ENCODE measurements at places on chromosomes 1 and 21. TPM values are rescaled to one million over a fixed set of nuclear protein-coding genes. Genes with fewer than 3 reads are reported as not detected.

DNA sequence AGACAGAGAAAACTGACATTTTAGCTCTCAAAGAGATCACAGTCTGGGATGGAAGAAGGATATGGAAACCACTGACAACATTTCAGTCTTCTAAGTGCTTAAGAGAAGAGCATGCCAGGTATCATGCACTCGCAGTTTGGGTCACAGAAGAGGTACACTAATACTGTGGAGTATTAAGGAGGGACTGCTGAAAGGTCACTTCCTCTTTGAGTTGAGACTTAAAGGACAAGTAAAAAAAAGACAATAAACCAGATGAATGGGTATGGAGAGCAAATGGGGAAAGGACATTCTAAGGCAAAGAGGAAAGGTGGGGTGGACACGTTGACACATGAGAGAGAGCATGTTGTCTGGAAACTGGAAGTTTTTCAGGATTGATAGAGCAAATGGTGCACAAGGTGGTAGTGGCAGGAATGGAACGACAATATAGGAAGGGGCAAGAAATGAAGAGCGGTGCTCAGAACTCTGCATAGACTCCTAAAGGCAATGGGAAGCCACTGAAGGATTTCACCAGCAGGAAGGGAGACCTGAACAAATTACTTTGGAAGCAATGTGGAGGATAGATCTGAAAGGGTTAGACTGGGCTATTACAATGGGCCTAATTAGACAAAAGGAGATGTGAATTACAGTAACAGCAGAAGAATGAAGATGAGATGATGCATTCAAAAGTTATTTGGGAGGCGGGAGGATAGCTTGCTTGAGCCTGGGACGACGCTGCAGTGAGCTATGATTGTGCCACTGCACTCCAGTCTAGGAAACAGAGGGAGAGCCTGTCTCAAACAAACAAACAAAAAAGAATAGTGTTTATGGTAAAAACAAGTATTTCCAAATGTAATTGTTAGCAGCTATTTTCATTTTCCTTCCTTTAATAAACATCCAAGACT lies 11.1 kb downstream of the DIPK1A start:
- no peaks in the 10 kb centered on the region for H3K27me3 ChIP-seq
- H3K4me1 ChIP-seq = peaks cover 62% of the 10 kb centered on the region
- no peak overlapping the region for H3K4me3 ChIP-seq
- DNase-seq = no peak

DNA sequence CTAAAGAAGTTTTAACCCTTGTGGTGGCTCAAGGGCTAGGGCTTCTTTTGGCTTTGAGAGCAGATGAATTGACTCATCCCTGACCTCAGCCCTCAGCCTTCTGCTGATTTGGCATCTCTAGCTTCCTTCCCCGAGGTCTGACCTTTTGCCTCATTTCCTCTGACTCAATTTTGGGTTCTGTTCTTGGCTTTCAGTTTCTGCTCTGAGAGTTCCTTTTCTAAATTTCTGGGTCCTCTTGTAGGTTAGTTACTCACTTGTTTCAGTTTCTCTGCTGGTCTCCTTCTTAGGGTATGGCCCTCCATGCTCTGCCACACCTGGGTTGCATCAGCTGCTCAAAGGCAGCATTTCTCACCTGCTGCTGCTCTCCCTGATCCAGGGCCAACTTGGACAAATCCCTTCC lies 19.4 kb downstream of the PDE4B start:
- DNase-seq = no peak
- H3K27me3 ChIP-seq = no peaks in the 10 kb centered on the region
- no peak overlapping the region for H3K4me3 ChIP-seq
- H3K4me1 ChIP-seq = no peaks in the 10 kb centered on the region
- H3K36me3 ChIP-seq = no peaks in the 10 kb centered on the region
- no peak overlapping the region for H3K27ac ChIP-seq

GRCh38 chr1:205142102-205142469 lies 20.3 kb upstream of the RBBP5 start:
- no peaks in the 10 kb centered on the region for H3K36me3 ChIP-seq
- H3K27ac ChIP-seq = no peak overlapping the region
- H3K4me3 ChIP-seq = no peak overlapping the region
- no peak for DNase-seq
- no peaks in the 10 kb centered on the region for H3K27me3 ChIP-seq

DNA sequence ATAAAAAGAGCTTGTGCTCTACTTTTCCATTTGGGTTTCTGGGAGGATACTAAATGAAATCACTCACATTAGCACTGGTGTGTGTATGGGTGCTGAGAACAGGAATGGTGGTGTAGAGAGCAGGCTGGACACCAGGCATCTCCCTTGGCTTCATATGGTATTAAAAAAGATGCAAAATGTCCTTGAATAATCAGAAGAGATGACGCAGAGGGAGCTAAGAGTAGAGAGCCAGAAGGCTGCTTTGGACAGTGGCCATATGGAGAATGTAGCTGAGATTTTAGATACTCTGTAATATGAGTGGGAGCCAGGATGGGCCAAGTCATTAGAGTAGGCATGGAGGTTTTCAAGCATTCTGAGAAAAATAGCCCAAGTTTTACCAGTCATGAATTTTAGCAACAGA lies 112.3 kb upstream of the ZRANB2 start:
- no peak for DNase-seq
- no peak overlapping the region for H3K27ac ChIP-seq
- H3K36me3 ChIP-seq = no peaks in the 10 kb centered on the region
- no peaks in the 10 kb centered on the region for H3K27me3 ChIP-seq
- H3K4me1 ChIP-seq = no peaks in the 10 kb centered on the region

DNA sequence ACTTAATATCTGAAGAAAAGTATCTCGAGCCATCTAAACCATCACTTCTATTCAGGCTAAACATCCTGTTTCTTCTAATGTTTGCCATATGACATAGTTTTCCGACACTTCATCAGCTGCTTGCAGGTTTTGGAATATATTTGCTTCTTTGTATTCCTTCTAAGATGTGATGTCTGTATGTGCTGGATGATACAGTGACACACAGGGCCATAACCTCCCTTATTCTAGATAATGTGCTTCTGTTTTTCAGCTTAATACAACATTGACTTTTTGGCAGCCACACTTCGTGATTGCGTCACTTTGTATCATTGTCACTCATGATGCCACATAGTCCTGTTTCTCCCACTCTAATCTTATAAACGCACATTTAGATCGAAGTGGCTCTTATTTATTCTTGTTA lies 156.3 kb downstream of the CRB1 start:
- no peak overlapping the region for H3K27ac ChIP-seq
- H3K27me3 ChIP-seq = no peaks in the 10 kb centered on the region
- no peak for DNase-seq

DNA sequence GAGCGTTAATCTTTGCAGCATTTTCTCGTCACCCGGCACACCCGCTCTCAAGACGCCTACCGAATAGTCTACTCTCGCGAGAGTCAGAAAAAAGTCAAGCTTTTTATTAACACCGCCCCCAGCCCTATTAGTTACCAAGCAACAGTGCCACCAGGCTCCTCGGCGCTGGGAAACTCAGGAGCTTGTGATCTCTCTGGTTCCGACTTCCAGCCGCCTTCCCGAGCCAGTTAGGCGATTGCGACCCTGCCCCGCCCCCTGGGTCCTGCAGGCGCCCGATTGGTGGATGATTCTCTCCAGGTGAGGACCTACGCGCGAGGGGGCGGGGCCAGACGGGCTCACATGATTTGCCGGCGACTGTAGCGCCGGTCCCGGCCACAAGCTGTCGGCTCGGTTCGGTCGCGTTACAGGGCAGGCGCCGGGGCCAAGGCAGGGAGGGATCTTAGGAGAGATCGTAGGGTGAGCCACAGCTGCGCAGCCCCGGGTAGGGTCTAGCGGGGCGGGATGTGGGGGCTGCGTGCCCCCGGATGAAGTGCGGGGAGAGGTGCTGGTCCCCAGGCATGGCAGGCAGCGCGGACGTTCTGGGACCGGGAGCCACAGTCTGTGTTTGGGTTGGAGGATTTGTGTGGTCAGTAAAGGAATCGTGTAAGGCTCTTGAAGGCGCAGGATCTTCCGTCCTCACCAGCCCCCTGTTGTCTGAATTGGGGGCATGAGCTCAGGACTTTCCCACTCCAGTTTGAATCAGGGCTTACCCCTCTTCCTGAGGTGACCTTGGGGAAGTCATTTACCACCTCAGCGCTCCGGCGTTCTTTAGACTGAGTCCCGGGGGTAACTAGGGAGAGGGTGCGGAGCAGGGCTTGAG lies at the start of gene PFKFB2:
PFKFB2 (plus strand) TSS at position 365 of the 859 bp plus-strand sequence. CDS start 1,443 bp downstream, outside the sequence.
- peak within 1 kb of the TSS; percentile 98 for H3K4me3 ChIP-seq
- DNase-seq = peak; percentile 99
- H3K27me3 ChIP-seq = no peaks in the 10 kb centered on the region
- H3K4me1 ChIP-seq = peaks cover 30% of the 10 kb centered on the region
- peak within 1 kb of the TSS; percentile 90 for H3K27ac ChIP-seq

DNA sequence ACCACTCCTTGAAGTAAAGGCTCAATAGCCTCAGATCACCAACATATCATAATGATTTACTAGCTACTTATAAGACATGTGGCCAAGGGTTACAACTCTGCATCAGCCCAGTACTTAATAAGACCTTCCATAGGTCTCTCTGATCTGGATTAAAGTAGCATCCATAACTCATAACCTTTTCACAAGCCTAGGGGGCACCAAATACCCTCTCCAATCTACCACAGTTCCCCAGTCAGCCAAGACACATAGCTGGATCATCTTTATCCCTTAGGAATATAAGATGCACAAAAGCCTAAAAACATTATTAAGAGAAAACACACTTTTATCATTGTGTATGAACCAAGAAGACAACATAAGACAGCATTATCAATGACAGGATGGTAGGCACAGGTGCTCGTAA lies 22.1 kb downstream of the SSX2IP start:
- H3K36me3 ChIP-seq = no peaks in the 10 kb centered on the region
- H3K27me3 ChIP-seq = no peaks in the 10 kb centered on the region
- H3K4me3 ChIP-seq = no peak overlapping the region
- no peaks in the 10 kb centered on the region for H3K4me1 ChIP-seq
- no peak overlapping the region for H3K27ac ChIP-seq

Gene TRAF3IP3
- not detected for total RNA-seq

Measured in HepG2 (cell line).